Amniotic stem cell (primary cell): ENCODE measurements at places on chromosomes 4 and X.

- no peak for DNase-seq
Observed at GRCh38 chrX:153821066-153821465, 9.3 kb downstream of the PDZD4 start.

- DNase-seq, result no peak
Observed at GRCh38 chr4:106269711-106270110, 46.3 kb downstream of the TBCK start.

DNA sequence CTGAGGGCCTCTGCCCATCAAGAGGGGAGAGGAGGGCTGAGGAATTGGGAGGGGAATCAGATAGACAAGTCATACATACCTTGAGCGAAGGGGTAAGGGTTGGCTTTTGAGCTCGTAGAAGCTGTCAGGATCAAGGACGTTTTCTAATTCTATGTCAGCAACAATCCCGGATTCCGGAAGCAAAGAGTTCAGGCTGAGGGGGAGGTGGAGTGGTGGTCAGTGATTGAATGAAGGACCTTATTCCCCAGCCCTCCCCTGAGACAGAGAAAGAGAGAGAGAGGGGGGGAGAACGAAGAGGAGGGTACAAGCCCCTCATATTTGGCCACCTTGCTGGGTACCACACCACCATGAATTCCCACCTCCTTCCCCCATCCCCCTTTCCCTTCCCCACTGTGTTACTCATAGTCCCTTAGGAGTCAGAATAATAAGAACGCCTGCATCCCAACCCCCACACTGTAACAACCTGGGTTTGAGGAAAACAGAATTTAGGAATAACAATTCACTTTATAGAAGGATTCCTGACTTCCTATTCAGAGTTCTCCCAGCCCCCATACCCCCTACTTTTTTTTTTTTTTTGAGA, 2.7 kb downstream of the TFE3 start:
- no peak for DNase-seq

GRCh38 chrX:49829016-49829415, at the start of gene PAGE4:
Gene PAGE4 (plus strand): TSS chrX:49829303. CDS start chrX:49830429, 1,126 bp downstream.
- no peak for DNase-seq

DNA sequence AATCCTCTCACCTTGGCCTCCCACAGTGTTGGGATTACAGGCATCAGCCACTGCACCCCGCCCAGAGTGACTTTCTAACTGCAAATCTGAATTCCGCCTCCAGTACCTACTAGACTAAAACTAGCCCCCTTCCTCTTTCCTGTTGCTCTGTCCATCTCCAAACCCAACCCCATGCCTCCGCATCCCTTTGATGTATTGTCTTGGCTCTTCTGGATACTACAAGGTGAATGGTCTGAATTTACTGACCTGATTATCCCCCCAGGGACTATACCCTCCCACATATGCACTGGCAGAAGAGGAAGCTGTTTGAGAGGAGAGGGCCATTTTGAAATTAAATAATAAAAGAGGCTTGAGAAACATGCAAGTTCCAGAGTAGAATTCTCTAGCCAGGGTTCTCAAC, 17.7 kb upstream of the TFDP3 start:
- no peak for DNase-seq

GRCh38 chr4:142467088-142467487, 379.0 kb downstream of the INPP4B start:
- DNase-seq, result no peak

GRCh38 chrX:44568196-44568595, 25.5 kb upstream of the FUNDC1 start:
- DNase-seq, result no peak

DNA sequence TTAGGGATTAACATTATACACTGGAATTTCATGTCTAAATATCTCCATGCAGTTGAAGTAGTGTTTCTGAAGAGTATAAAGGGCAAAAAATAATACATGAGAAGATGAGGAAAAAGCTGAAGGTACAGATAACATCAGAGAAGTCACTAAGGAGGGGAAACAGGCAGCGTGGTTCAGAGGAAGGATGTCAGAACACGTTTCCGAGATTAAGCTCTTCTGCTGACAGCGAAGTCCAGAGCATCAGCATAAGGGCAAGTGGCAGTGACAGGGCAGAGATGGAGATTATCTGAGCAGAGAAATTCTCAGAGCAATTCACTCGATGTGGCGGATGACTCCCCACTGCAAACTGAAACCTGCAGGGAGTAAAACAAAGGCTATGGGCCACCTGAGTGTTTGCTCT, 443.2 kb upstream of the FRG1 start:
- no peak for DNase-seq

GRCh38 chrX:9301836-9302235, 163.0 kb upstream of the TBL1X start:
- DNase-seq, result no peak

GRCh38 chr4:127622921-127623796, 9.6 kb upstream of the INTU start:
- no peak for DNase-seq

- no peak for DNase-seq
Observed at GRCh38 chrX:129556806-129557315, 16.8 kb downstream of the OCRL start.

GRCh38 chrX:124804962-124805361, 458.6 kb downstream of the SH2D1A start:
- DNase-seq, result no peak

- no peak for DNase-seq
Observed at GRCh38 chrX:128800138-128800537, 723.2 kb downstream of the SMARCA1 start.

GRCh38 chr4:90875791-90876190, 748.6 kb downstream of the CCSER1 start:
- DNase-seq, result no peak

DNA sequence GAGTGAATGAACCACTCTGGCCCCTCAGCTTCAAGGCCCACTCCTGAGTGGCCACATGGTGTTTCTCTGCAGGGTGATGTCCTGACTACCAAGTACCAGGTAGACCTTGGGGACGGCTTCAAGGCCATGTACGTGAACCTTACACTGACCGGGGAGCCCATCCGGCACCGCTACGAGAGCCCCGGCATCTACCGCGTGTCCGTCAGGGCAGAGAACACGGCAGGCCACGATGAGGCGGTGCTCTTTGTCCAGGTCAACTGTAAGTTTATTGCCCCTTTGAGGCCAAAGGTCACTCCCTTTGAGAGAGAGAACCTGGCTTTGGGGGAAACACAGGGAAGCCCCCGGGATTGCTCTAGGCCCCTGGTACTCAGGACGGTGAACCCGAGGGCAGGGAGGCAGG, 216.0 kb downstream of the AFAP1 start:
- no peak for DNase-seq

DNA sequence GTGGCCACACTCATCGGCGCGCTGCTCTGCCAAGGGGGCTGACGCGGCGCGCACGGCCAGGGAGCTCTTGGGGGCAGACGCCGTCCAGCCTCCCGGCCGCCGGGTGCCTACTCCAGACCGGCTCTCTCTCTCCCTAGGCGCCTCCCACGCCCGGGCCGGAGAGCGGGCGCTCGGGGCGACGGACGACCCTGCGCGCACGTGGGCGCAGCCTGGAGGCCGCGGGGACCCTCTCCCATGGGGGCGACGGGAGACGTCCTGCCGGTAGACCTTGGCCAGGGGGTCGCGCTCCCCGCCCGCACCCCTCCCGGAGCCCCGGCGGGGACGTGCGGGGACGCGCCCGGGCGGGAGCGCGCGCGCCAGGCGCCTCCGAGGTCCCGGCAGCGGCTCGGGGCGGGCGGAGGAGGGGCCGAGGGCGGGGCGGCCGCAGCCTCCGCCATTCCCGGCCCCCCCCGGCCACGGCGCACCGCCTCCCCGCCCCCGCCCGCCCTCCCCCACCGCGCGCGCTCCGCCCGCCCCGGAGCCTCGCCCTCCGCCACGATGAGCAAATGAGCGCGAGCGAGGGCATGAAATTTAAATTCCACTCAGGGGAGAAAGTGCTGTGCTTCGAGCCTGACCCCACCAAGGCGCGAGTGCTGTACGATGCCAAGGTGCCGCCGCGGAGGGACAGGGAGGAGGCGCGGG, at the start of gene MSL3:
TSS of gene MSL3 (plus strand) at position 519 of the 681 bp plus-strand sequence. CDS start at position 546, 27 bp downstream.
- peak; percentile 16 for DNase-seq

GRCh38 chrX:30147996-30148643, 67.2 kb upstream of the MAGEB2 start:
- no peak for DNase-seq

DNA sequence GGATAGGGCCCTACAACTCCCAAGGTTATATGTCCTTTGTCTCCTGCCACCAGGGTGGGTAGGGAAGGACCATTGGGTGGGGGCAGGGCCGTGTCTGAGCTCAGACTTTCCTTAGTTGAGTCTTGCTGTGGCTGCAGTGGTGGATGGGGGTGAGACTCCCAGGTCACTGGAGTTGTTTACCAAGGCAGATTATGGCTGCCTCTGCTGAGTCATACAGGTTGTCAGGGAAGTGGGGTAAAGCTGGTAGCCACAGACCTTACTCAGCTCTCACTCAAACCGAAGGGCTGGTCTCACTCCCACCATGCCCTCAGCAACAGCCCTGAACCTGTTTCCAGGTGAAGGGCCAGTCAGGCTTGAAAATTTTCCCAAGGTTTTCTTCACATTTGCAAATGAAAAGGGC, 58.8 kb upstream of the FAAH2 start:
- no peak for DNase-seq

- no peak for DNase-seq
Observed at GRCh38 chrX:111083081-111083480, 12.9 kb upstream of the PAK3 start.

- DNase-seq, result peak; percentile 68
Observed at GRCh38 chrX:1468250-1468772, 15.6 kb upstream of the ASMTL start.

DNA sequence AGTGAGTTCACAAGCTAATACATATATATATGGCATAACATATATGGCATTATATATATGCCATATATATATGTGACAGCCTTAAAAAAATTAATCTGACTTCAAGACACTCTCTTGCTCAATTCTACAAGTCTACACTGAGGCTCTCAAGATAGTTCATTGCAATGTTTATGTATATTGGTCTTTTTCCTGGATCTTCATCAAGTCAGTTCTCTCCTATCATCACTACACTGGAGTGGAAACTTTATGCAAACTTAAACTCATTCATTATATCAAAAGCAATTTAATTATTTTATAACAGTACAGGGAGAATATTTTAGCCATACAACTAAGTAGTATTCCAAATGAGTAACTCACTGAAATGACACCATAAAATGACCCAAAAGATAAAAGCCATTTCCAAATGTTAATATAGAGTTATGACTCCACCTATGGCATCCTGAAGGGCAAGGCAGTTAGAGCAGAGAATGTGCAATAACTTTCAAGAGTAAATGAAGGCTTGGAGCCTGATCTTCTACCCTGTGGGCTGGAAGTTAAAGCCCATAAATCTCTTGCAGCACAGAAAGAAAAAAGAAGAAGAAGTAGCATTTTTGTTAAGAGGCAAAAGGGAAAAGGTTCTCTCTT, 176.3 kb upstream of the SLIT2 start:
- no peak for DNase-seq

DNA sequence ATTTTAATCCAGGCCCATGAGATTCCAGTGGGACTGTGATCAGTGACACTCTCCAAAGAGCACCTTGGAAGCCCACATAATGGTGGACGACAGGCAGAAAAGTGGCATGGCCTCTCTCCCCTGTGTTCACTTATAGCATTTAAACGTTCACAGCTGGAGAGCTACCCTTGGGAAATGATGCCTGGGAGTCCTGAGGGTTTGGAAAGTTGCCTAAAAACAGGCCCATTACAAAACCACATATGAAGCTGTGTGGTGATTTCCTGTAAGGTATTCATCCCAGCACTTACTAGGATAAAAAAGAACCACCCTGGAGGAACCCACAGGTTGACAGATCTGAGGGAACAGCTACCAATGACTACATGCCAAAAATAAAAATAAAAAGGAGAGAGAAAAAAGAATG, 193.2 kb downstream of the RASL11B start:
- DNase-seq, result no peak

- DNase-seq, result peak; percentile 23
Observed at GRCh38 chr4:127479031-127479622, 153.6 kb upstream of the INTU start.

DNA sequence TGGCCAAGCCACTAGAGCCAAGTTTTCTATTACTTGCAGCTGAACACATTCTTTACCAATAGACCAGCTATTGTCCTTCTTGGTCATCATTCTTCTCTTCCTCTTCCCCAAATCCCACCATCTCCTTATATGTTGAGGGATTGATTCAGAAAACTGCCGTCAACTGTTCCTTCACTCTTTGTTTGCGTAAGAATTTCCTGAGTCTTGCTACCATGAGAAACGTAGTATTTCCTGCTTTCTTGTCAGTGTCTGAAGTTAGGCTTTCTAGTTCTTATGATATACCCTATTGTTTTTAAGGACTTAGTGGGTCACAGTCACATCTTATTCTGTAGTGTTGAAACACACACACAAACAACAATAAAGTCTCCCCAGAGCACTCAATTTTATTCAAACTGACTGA, 20.1 kb downstream of the IGFBP7 start:
- DNase-seq, result no peak

DNA sequence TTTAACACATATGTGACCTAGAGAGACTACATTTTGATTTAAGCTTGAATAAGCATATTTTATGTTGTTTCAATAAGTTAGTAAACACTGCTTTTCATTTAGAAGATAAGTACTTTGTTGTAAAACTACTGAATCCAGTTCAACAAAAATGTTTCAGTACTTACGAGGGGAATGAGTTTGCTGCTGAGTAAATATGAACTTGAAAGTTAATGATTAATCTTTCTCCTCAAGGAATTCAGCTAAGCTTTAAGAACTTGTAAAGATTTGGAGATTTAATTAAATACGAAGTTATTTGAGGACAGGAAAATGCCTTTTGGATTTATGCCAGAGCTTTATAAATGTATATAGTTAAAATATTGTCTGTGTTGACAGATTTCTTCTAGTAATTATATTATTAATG, 933.0 kb upstream of the LCORL start:
- DNase-seq, result no peak

GRCh38 chr4:137471895-137472294, 60.4 kb downstream of the PCDH18 start:
- DNase-seq, result no peak

DNA sequence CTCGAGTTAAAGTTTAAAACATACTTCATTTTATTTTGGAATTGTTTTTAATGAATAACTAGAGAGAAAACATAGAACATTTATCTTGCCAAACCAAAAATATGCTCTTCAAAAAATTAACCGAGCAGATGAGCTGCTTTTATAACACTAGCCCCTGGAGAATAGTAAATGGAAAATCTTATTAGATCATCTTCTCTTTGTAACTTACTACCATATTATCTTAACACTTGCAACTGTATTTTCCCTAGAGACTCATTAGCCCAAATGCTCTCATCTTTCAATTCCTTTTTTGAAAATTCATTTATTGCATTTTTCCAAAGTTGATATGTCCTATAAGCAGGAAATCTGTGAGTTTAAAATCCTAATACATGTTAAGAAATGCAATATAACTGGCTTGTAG, 143.3 kb downstream of the CAMK2D start:
- no peak for DNase-seq

- DNase-seq, result no peak
Observed at GRCh38 chr4:76276813-76277212, 25.3 kb downstream of the FAM47E start.
